ENCODE measurements at places on chromosomes 12 and 14. TPM values are rescaled to one million over a fixed set of nuclear protein-coding genes. Genes with fewer than 3 reads are reported as not detected.

GRCh38 chr14:79584679-79585078 is 626.6 kb downstream of the DIO2 start:
- no peak for DNase-seq

GRCh38 chr12:57086493-57087009 is 2.4 kb upstream of the NAB2 start:
- DNase-seq = peak; percentile 61

- no peak for DNase-seq
Observed at GRCh38 chr12:56040151-56040550, 1.6 kb upstream of the RPS26 start.

DNA sequence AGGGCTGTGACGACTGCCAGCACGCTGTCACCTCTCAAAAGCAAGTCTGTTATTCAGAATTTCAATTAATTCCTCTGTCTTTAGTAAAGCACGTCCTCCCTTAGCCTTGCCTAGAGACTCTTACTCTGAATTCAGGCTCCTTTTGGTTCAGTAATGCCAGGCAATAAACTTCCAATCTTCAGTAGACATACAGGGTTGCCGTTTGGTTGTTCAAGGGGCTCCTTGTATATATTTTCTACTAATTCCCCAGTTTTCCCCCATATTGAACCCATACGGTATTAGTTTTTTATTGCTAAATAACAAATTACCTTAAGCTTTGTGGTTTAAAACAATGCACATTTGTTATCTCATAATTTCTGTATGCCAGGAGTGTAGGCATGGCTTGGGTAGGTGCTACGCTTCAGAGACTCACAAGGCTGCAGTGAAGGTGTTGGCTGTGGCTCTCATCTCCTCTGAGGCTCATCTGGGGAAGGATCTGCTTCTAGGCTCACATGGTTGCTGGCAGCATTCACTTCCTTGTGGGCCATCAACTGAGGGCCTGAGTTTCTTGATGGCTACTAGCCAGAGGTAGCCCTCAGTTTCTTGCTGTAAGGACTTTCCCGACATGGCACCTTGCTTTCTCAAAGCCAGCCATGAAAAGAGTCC is 7.3 kb upstream of the CLECL1 start:
- DNase-seq = no peak

- no peak for DNase-seq
Observed at GRCh38 chr14:68622856-68623255, 170.0 kb downstream of the ZFP36L1 start.

- no peak for DNase-seq
Observed at GRCh38 chr14:54631016-54631415, 64.1 kb downstream of the SAMD4A start.

DNA sequence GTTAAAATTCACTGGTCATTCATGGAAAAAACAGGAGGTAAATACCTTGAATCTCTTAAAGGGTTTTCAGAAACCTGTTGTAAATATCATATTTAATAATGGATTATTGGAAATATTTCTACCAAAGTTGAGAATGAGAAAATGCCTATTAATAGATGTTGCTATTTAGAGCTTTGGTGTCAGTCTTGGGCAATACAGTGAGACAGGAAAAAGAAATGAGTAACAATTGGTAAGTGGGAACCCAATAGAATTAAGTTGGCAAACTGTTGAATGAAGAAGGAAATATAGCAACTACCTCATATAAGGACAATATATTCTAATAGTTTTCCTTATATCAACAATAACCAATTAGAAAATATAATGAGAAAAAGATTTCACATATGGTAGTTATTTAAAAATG is 78.0 kb downstream of the ATF7IP start:
- no peak for DNase-seq

DNA sequence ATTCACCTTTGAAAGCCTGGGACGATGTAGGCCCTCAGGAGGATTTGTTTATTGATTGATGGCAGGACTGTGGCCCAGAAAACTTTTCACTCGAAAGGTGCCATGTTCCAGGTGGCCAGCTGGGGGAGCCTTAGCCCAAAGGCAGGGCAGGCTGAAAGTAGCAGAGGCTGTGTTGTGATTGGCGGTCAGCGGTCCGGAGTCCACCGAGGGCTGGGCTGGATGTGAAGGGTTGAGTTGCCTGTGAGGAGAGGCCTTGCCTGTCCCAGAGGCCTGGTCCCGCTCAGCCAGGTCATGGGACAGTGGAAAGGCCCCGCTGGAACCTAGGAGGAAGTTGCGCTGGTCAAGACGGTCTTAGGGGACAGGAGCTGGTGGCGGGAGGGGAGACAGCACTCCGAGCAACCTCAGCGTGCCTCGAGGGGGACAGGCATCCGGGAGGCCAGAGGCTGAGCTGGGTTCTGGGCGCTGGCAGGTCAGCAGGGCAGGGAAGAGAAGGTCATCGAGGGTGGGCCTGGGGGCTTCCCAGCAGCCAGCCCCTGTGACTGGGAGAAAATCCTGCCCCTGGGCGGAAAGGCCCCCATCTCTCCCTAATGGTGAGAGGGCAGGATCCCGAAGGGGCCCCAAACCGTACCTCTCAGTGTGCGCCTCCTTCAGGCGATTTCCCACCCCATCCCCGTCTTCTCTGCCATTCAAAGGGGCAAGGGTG is 26.3 kb downstream of the CMA1 start:
- DNase-seq = peak; percentile 40

GRCh38 chr12:76895796-76896195 is 17.0 kb upstream of the CSRP2 start:
- DNase-seq = no peak

DNA sequence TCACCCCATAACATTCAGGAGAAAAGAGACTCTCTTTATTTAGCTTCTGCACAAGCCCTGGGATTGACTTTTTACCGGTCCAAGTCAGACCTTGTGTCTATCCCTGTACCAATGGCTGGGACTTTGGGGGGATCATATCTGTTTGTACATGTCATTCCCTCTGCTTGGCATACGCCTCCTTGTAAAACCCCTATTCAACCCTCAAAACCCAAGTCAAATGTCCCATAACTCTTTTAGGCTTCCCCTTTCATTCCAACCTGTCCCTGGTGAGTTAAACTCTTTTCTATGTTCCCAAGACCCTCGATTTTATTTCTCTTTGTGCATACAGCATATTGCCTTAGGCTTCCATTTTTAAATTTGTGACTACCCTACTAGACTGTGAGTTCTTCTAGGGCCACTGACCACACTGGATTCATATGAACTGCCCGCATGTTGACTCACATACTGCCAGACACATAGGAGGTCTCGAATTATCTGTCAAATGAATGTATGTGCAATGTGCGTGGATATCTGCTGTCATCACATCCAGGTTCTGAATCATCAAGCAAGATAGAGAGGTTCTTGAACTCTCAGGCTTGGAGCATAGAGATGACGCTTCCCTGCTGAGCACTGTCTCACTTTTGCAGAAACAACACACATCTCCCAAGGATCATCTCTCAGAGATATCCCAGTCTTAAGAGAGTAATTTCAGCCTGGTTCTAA is 548.6 kb upstream of the TBX3 start:
- no peak for DNase-seq

GRCh38 chr12:21987755-21988154 is 46.5 kb upstream of the ABCC9 start:
- DNase-seq = no peak

GRCh38 chr12:54704202-54704601 is 56.0 kb upstream of the DCD start:
- no peak for DNase-seq

DNA sequence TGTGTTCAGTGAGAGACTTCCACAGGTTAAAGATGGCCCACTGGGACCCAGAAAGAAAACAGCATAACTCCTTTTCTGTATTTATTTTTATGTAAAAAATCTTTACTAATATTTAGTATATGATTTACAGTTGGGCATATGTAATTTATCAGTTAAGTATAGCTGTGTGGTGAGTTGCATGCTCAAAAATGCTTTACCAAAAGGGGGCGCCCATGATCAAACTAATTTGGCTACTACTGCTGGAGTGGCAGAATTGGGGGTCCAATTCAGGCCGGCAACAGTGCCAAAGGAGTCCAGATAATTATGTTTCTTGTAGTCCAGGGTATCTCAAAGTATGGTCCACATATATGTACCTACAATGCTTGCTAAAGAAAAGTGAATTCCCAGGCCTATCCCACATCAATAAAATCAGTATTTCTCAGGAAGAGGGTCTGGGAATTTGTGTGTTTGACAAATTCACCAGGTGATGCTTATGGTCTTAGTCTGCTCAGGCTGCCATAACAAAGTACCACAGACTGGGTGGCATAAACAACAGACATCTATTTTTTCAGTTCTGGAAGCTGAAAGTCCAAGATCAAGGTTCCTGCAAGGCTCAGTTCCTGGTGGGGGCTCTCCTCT is 152.0 kb downstream of the KTN1 start:
- peak; percentile 14 for DNase-seq

GRCh38 chr12:101086490-101087135 is 123.4 kb downstream of the SLC5A8 start:
- DNase-seq = no peak

- no peak for DNase-seq
Observed at GRCh38 chr14:55781046-55781445, 201.0 kb downstream of the KTN1 start.

- DNase-seq = no peak
Observed at GRCh38 chr12:110744601-110745264, 2.0 kb upstream of the PPP1CC start.

- no peak for DNase-seq
Observed at GRCh38 chr12:124437617-124438436, 129.6 kb downstream of the NCOR2 start.

DNA sequence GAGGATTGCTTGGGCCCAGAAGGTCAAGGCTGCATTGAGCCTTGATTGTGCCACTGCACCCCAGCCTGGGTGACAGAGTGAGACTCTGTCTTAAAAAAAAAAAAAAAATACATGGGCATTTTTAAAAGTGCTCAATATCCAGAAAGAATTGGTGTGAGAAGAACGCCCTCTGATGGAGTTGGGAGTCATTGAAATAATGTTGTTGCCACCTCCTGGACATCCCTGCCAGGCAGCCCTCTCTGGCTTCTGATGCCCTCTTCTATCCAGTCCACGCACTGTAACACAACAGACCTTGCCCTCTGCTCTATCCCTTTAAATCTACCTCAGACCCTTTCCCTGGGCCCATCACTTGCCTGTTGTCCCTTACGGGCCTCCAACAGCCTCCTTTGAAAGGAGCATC is 4.9 kb downstream of the PTGDR start:
- DNase-seq = no peak

DNA sequence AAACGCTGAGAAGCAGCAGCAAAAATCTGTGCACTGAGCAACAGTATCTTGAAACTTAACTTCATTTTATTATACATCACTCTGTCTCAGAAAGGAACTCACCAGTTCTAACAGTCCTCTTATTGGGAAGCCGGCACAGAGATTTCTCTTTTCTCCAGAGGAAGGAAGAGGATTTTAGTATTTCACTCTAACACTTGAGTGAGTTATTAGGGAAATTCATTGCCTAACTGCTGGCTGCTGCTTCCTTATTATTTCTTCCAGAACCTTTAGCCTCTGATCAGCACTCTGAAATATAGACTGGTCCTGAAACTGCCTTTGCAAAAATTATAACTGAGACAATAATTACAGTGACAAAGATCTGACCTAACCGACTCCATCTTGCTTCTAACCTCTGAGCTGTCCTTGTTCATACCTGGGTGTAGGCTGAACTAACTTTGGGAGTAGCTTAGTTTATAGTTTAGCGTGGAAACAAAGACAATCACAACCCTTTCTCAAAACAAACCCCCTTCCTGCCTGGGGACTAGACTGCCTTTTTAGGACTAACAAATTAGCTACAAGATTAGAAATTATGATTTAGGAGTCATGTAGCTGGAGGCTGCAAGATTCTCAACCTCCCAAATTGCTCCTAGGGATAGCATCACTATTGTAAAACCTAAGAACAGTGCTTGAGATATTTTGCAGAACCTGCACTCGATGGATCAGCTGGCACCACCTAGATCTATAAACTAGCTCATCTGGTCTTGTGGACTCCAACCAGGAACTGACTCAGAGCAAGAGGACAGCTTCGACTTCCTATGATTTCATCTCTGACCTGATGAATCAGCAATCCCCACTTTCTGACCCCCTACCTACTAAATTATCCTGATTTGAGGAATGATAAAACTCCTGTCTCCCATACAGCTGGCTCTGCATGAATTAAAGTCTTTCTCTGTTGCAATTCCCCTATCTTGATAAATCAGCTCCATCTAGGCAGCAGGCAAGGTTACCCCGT is 117.5 kb downstream of the DYRK2 start:
- no peak for DNase-seq

The INHBC gene
- total RNA-seq = not detected

The MMP19 gene
- not detected for total RNA-seq

The NEUROD4 gene
- total RNA-seq = not detected

The DIO2 gene
- 4.2 TPM for total RNA-seq

The TCL1B gene
- not detected for total RNA-seq

The TPPP2 gene
- total RNA-seq = not detected

The CABP1 gene
- 297 TPM for total RNA-seq

The MGAT2 gene
- total RNA-seq = 9.9 TPM

The HOXC5 gene
- total RNA-seq = not detected

The GLIPR1 gene
- 8.5 TPM for total RNA-seq

All from dorsolateral prefrontal cortex (tissue), 122 donors.